ENCODE measurements at places on chromosomes 5 and 9.

DNA sequence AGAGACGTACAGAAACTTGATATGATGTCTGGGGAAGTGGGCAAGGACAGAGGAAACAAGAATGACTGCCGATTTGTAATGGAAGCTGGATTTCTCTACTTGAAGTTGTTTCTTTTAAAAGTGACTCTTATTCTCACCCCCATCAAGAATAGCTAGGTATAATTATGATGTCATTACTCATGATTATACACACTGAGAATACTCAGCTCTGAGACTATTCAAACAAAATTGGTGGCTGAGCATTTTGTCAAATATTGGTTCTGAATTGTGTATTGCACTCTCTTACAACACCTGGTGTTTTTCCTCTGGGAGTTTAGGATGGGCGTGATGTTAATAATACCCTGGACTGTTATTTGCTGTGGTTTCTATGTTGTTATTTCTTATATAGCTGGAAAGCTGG lies 46.3 kb downstream of the MAST4 start:
- no peak for DNase-seq

- DNase-seq = no peak
Measured at GRCh38 chr5:68478301-68479095, 262.9 kb downstream of the PIK3R1 start.

DNA sequence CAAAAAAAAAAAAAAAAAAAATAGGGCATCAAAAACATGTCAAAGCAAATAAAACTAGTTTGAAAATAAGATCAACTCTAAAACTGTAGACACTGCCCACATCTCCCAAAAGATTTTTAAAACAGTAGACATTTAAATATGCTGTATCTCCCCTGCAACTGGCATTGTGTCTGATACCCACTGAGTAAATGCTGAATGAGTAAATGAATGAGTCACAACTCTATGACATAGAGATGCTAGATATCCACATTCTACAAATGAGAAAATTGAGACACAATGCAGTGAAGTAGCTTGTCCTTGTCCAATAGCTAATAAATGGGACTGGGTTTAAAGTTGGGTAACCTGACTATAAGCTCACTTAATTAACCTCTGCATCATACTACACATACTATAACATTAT lies 14.1 kb upstream of the MAP1B start:
- no peak for DNase-seq

DNA sequence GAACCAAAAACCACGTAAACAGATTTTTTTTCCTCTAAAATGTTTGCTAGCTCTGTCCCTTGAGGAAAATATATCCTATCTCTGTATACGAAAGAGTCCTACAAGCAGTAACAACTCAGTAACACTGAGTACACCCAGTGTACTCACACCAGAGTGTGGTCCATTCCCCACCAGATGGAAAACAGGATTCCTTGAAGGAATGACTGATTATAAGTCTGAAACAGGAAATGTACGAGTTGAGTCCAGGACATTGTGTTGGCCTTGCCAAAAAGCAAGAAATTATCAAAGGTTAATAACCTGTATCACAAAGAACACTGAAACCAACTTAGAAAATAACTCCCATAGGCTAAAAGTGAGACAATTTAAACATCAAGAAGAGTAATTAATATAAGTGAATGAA lies 20.4 kb downstream of the GOLPH3 start:
- no peak for DNase-seq

DNA sequence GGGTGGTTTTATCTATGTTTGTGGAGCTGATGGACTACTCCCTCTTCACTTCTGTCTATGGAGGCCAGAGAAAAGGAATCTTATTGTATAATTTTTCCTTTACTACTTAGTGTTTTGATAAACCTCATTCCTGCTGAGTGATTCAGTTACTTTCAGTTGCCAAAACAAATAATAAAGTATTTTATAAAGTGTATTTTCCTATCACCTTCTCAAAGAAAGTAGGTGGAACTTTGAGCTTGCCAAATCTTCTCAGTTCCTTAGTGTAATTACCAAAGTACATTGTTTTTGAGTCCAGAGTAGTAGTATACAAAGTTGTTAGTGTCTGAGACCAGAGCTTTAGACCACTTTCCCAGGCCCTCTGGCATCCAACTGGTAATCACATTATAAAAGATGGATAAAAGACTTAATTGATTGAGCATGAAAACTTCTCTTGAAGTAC lies 13.5 kb downstream of the RABGAP1 start:
- DNase-seq = no peak

All from effector memory CD8-positive, alpha-beta T cell (primary cell).